ENCODE measurements at places on chromosomes 3 and 15.

DNA sequence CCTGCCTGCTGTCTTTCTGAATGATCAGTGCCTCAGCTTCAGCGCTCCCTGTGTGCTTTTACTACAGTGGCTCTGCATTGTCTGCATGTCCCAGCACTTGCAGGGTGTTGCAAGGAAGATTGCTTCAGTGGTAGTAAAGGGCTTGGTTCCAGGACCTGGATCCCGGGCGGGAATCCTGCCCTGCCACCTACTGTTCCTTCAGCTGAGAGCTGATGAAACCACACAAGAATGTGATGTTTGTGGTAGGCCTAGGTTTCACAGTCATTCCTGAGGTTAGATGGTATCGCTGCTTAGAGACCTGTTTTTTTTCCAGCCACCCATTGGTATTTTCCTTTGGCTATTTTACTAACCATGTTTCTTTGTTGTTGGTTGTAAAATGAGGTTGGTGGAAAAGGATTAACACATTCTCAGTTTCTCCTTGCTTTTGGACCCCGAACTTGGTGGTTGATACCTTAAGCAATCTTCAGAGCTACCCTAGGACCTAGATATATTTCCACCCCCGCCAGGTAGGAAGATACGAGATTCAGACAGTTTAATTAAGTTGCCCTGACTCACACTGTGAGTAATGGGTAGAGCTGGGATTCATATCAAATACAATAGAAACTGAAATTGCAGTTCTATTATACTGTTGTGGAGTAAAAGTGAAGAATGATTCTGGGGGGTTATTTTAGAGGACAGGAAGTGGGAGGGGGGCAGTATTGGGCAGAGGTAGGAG is 11.4 kb downstream of the GPR87 start:
- DNase-seq = no peak

- DNase-seq = no peak
Measured at GRCh38 chr3:111652492-111653180, 57.5 kb upstream of the ZBED2 start.

- DNase-seq = no peak
Measured at GRCh38 chr15:69131362-69132220, 28.8 kb upstream of the GLCE start.

DNA sequence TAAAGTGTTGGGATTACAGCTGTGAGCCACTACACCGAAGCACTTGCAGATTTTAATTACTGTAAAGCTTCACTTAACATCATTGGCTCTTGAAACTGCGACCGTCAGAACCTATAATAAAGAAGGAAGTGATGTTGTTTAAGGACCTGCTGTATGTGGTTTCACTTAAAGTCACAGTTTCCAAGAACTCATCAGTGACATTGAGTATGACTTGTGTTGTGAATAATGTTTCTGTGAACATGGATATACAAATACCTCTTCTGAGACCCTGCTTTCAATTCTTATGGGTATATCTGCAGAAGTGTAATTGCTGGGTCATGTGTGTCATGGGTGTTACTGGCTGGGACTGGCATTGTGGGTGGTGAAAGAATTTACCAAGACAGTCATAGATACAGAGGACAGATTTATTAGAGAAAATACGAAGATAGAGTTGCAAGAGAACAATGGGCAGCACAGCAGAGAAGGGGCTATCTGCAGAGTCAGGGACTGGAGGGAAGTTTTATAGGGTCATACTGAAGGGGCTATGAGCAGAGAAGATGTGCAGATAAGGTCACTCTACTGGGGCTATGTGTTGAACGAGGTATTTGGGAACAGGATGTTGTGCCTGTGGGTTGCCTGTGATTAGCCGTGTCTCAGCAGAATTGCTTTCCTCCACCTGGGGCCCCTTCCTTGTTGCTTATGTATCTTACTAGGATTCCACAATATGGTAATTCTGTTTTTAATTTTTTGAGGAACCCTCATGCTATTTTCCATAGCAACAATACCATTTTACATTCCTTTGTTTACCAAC is 4.5 kb downstream of the NDUFB5 start:
- DNase-seq = peak; percentile 62

- peak; percentile 25 for DNase-seq
Measured at GRCh38 chr3:119508172-119508845, 10.0 kb downstream of the TIMMDC1 start.

DNA sequence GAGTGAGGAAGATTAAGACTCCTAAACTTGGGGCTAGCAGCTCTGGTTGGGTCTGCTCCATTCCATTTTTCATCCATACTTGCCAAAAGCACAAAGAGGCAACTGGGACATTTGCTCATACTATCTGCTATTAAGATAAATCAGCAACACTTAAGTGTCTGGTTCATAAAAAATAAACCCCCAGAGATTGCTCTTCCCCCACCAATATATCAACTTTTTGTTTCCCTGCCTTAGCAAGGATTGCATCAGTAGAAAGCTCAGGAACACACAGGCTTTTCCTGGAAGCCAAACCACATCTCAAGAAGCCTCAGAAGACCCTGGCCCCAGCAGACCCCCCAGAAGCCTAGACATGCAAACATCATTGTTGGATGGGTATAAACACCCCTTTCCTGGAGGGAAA is 232.4 kb upstream of the WNT5A start:
- DNase-seq = no peak

DNA sequence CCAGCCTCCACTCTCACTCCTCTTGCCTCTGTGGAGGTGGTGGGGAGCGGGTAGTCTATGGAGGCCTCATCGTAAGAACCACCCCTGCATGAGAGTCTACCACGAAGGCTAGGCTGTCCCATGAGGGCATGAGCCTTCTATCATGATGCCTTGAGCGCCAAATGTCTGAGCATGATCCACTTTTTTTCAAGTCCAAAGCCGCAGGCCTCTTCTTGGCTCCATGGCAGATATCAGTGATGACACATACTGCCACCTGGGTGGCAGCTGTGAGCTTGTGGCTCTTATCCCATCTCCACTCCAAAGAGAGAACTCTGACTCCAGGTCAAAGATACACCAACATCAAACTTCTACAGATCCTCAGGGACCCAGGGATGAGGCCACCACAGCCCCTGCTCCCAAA is 13.5 kb downstream of the POC1A start:
- no peak for DNase-seq

- no peak for DNase-seq
Measured at GRCh38 chr3:174792864-174793263, 66.3 kb upstream of the NAALADL2 start.

DNA sequence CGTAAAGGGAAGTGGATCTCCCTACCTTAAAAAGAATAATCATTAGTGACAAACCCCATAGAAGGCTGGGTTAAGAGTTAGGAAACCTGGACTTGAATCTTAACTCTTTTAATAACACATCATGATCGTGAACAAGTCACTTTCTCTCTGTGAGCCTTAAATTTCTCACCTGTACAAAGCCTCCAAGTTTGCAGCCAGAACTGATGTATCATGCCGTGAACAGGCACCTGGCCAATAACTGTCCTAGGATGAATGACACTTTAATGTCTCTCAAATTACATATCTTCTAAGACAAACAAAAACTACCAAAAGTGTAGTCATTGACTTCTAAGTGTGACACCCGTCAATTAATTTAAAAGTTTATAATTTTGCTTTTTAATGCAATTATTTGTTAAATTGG is 3.9 kb downstream of the UPK1B start:
- no peak for DNase-seq

GRCh38 chr3:143128227-143128955 is 8.8 kb downstream of the CHST2 start:
- no peak for DNase-seq

- DNase-seq = no peak
Measured at GRCh38 chr3:11583235-11583634, 60.5 kb downstream of the VGLL4 start.

GRCh38 chr15:70160267-70160666 is 62.5 kb upstream of the TLE3 start:
- no peak for DNase-seq

DNA sequence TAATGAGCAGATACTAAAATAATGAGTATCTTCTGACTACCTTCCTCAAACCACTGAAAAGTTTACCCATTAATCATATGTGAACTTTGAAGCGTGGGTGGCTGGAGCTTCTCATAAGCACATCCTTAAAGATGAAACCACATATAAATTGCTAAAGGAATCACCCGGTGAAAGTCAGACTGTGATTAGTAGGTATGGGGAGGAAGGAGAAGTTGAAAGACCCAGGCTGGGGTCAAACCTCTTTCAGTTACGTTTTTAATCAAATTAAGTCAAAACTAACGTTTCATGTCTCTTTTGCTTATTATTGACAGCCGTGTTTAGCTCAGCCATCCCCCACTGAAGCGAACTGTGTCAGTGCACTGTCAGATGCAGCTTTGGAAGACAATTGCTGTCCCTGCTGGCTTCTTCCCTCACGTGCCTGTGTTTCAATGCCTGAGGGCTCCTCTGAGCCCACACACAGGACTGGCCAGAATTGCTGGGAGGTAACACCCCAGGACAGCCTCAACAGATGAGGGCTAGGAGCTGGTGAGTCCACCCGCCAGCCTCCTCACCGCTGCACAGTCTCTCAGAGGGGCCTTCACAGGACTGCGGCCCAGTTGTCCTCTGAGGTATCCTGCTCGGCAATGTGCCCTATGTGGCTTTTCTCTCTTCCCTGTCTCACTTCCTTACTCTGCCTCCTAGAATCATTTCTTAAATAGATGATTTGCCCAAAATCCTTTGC is 29.3 kb upstream of the SH3BP5 start:
- DNase-seq = peak; percentile 80

- DNase-seq = no peak
Measured at GRCh38 chr3:43461345-43461744, 160.5 kb downstream of the ANO10 start.
